ENCODE measurements at places on chromosomes 7 and 10.

GRCh38 chr10:29227201-29227600 lies 61.7 kb upstream of the LYZL1 start:
- DNase-seq = no peak

- no peak for DNase-seq
Measured at GRCh38 chr7:96558530-96558929, 151.1 kb downstream of the SEM1 start.

DNA sequence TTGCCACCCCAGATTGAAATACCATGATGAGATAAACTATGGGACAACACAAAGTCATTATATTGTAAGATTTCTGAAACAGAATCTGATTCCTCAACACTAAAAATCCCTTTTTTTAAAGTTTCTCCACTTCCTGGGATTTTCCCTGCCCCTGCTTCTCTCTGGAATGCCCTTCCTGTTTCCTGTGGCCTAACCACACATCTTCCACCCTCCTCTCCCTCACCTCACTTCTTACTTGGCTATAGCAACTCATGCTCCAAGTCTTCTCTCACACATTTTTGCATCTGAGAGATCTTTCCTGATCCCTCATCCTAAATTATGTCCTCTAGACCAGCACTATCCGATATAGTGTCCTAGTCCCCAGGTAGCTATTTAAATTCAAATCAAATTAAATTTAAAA lies 4.1 kb upstream of the RELN start:
- no peak for DNase-seq

- DNase-seq = no peak
Measured at GRCh38 chr7:106313456-106313901, 28.7 kb upstream of the NAMPT start.

- DNase-seq = peak; percentile 20
Measured at GRCh38 chr7:119572132-119572531, 700.8 kb upstream of the KCND2 start.

DNA sequence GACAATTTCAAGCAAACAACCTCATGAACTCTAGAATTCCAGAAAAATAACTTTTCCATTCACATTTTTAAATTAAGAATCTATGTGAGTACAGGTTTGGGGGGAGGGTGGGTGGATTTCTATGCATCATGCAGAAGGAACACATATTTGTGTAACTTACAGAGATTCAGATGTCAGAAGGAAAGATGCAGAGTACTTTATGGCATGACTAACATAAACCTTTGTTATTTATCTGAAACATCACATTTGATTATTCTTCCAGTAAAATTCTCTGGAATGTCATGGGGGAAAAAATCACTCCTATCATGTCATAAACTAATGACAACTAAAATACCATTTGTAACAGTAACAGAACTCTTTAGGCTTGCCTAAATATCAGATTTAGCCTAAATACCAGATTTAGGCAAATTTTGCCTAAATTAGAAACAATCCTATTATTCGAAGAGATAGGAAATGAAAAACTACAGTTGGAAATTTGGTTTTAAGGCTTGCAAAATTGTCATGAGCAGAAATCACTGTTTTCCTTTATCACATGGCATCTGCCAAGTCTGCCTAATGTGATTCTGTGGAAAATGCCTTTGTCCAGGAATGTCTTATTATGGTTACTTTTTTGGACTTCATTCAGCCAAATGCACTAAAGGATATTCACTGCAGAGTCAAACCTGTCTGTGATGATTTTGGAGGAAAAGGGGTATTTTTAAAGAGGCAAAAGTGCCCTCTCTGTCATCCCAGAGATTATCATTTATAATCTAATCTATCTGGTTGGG lies 527.7 kb upstream of the CELF2 start:
- no peak for DNase-seq

DNA sequence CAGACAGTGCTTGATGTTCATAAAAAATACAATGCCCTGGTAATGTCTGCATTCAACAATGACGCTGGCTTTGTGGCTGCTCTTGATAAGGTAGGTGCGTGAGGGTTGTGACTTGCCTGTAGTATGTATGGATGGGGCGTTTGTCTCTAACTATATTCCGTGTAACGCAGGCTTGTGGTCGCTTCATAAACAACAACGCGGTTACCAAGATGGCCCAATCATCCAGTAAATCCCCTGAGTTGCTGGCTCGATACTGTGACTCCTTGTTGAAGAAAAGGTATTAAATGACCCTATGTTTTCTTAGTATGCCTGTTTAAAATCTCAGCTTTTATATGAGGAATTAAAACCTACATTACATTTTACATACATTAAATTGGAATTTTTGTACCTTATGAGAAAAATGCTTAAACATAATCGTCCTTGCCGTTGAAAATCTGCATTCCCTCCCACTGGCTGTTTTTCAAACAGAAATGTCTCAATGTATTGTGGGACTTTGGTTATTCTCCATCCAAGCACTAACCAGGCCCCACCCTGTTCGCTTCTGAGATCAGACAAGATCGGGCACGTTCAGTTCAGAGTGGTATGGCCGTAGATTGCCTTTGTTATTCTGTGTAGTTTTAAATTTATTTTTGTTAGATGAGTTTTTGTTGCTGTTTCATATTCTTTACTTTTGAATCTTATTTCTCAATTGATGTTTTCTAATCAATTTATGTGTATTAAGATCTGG lies 85.3 kb downstream of the CUL1 start:
- no peak for DNase-seq

DNA sequence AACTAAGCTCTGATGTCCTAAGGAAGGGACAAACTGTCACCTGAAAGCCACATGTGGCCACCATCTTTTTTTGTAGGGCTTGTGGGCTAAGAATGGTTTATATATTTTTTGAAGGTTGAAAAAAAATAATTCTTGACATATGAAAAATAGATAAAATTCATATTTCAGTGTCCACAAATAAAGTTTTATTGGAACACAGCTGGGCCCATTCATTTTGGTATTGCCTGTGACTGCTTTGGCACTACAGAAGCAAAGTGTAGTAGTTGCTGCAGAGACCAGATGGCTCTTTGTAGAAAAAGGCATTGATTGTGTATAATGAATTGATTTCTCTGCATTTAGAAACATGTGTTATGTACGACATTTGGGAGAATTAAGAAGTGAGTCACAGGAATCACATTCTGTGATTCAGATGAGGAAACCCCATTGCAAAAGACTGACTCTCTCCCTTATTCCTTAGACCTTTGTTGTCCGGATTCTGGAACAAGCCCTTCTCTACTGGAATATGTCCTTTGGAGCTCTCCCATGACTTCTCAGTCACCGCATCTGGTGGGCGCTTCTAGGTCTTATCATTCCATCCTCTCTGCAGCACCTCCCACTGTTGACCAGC lies 438.7 kb downstream of the LRMDA start:
- no peak for DNase-seq

- no peak for DNase-seq
Measured at GRCh38 chr10:103683851-103684250, 171.5 kb downstream of the SH3PXD2A start.

DNA sequence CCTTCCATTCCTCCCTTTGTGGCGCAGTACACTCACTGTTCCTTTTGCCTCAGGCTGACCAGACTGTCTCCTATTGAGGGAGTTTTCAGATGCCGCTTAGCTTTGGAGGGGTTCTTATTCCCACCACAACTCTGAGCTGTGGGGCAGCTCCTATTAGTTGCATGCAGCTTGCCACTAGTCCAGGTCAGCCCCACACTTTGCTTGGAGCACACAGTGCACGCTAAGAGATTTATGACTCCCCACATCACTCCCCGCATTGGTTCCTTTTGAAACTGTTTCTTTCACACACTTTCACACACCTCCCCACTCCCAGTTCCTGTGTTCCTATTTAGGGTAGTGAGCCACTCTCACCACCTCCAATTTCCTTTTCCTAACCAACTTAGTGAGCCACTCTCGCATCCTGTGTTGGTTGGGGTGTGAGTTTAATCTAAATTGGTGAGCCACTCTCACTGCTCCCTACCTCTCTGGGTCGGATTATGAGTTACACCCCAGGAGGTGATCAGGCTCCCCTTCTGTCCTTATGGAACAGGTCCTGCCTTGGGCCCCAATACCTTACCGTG lies 10.4 kb upstream of the ZNF485 start:
- DNase-seq = no peak

DNA sequence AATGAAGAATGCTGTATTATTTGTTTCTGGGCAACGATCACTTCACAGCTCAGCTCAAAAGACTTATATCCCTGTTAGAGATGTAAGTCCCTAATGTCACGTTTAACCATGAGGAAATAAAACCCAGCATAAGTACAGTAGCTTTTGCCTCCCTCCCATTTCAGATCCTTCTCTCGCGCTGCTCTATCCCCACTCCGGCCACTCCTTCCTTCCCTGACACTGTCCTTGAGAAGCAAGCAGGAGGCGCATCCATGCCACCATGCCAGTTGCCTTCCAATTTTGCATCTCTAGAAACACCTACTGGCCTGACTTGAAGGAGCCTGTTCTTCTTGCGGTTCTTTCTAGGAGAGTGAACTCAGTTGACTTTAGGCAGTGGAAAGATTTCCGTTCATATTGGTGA lies 1.2 kb downstream of the FAM180A start:
- DNase-seq = no peak

DNA sequence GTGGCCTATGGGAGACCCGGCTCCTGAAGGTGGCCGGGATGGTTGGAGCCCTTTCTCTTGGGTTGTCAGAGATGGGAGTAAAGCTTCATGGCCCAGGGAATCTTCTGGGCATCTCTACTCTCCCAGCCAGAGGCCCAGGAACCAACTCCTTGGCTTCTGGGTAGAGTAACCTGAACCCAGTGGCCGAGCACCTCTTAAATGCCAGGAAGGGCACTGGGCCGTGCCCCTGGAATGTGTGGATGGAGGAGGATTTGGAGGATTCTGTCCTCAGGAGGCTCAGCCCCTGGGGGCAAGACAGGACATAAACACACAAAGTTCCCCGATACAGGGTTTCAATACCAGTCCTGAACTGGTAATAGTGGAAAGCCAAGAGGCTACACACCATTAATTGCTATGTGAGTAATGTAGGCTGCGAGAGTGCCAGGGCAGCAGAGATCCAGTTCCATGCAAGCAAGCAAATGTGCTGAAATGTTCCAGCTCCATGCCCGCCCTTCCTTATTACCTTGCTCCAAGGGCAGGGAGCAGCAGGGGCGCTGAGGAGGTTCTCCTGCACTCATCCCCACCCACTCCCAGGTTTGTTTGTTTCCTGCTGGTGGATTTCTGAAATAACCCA lies 1.2 kb downstream of the PALD1 start:
- no peak for DNase-seq

DNA sequence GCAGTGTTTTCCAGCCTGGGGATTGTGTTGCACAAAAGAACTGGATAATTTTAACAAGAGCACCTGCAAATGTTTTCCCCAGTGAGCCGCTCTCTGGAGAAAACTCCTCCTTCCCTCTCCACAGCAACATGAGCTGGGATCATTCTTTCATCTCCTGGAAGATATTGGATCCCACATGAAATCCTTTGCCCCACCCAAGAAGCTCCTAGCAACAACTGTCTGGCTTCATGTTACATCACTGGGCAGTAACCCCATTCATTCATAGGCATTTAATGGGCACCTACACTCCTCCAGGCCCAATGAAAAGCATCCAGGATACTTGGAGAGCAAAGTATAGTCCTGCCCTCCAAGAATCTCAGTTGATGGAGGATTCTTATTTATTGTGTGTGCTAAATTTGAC lies 27.2 kb downstream of the LSM5 start:
- DNase-seq = no peak

DNA sequence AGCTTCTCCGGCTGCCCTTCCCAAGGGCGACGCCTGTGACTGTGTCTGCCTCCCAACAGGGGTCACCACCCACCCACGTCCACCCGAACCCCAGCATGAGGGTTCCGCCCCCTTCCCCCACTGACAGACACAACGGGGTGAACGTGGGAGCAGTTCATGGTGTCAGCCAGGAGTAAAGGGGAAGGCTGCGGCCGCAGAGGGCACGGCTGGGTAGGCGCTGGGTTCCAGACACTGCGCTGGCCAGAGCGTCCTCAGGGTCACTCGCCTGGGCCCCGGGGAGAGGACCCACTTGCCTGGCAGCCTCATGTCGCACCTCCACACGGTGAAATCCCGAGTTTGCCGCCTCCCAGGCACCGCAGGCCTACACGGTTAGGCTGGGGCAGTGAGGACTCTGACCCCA lies 21.1 kb downstream of the INTS1 start:
- no peak for DNase-seq

- no peak for DNase-seq
Measured at GRCh38 chr10:123316776-123317175, 162.6 kb downstream of the BUB3 start.

DNA sequence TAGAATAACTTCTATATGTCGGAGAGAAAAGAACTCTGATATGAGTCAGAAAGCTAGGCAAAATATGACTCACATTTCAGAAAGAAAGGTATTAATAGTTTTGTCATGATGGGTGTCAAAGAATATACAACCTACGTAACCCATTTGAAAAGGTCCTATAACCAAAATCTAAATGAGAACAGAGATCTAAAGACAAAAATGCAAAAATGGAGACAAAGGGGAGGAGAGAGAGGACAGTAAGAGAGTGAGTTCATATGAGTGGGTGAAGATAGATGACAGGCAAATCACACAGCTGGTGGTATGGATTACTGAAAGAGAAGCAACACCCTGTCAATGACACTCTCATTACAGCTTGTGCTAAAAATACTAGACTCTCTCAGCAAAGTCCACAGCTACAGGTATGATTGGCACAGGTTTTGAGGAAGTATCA lies 25.6 kb downstream of the ANKMY2 start:
- no peak for DNase-seq

- DNase-seq = no peak
Measured at GRCh38 chr10:72024596-72024995, 60.4 kb downstream of the CHST3 start.

- DNase-seq = no peak
Measured at GRCh38 chr7:19369806-19370205, 224.6 kb upstream of the FERD3L start.

DNA sequence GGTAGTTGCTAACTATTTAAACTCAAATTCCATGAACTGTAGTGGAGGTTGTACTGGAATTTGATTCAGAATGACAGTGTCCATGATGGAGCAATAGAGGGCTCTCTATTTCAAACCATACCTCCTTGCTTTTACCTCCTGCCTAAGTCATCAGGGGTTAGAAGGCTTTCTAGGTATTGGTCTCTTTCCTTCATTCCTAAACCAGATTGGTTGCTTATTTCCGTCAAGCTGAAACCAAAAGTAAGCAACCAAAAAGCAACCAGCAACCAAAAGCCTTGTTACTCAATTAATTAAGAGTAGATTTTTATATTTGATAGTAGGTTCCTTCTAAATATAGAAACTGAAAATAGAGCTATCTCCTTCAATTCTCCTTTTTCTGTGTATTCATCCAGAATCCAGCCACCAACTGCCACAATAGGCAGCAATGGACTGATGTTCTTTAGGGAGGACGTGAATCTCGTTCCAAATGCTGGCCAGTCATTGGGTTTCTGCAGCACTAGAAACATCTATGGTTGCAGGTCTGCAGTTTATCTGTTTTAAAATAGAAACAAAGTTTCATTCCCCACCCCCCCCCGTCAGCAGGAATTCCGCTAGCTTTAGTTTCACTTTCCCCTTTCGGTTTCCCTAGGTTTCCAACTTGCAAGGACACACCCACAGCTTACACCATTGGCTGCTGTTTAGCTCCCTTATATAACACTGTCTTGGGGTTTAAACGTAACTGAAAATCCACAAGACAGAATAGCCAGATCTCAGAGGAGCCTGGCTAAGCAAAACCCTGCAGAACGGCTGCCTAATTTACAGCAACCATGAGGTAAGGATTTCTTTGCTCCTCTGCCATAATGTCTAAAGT lies at the start of gene IFIT1:
Gene IFIT1 (plus strand): TSS at position 717 of the 850 bp plus-strand sequence. CDS start 90 bp downstream, at position 807.
- DNase-seq = peak; percentile 92

- no peak for DNase-seq
Measured at GRCh38 chr7:10718768-10719167, 254.9 kb upstream of the PHF14 start.

GRCh38 chr10:96524741-96525140 lies 11.0 kb upstream of the TLL2 start:
- no peak for DNase-seq

- no peak for DNase-seq
Measured at GRCh38 chr7:29115753-29116152, 30.6 kb downstream of the CPVL start.

Data from Ammon's horn (tissue), 1 donor.